ENCODE measurements at places on chromosomes 6 and 20. TPM values are rescaled to one million over a fixed set of nuclear protein-coding genes. Genes with fewer than 3 reads are reported as not detected.

Gene IL17A
- total RNA-seq = under 0.01 TPM

Gene GPR31
- total RNA-seq = not detected

GRCh38 chr6:82910820-82911219, 154.8 kb downstream of the UBE3D start:
- DNase-seq = no peak

GRCh38 chr6:156392648-156393047, 384.5 kb upstream of the ARID1B start:
- no peak for DNase-seq

Data from hematopoietic multipotent progenitor cell (in vitro differentiated cells).